NAMALWA (cell line): ENCODE measurements at places on chromosomes 7 and 10.
A peak's percentile ranks its signal among the peaks of the same experiment; 100 is the strongest.

- DNase-seq = no peak
Observed at GRCh38 chr10:119370972-119371703, 163.8 kb downstream of the GRK5 start.

DNA sequence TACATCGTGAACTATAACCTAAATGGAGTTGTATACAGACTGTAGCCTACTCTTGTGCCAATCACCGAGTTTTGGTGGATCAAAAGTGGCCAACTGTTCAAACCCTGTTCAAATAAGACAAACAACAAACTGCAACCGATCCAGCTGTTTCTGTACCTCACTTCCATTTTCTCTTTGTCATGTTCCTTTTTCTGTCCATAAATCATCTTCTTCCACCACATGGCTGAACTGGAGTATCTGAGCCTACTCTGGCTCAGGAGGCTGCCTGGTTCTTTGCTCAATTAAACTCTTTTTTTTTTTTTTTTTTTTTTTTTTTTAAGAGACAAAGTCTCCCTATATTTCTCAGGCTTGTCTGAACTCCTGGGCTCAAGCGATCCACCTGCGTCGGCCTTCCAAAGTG, 59.0 kb upstream of the NPVF start:
- no peak for DNase-seq

DNA sequence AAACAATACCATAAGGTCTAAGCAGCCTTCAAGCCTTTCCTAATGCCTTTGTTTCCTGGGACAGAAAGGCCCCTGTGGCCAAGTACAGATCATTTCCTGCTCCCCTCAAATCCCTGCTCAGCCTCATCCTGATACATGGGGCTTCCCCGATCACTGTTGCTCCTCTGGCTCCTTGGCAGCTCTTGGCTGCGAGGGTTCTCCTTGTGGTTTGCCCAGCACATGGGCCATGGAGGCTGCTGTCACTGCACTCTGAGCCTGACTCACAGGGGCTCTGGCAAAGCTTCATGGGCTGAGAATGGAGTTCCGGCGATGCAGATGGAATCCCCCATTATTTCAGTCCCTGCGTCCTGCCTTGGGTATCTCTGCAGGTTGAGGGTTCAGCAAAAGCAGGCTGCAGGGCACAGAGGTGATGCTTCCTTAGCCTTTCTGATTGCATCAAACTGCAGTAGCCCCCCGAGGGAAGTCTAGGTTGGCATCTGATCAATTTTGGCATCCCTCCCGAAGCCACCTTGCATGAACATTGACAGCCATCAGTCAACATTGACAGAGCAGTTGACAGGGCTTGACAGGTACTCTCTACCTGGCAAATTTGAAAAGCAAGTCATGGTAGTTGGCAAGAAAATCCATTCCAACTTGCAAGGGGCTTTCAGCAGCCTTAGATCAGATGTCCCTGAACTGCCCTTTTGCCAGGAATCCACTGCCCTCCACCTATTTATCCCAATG, 168.6 kb downstream of the GFRA1 start:
- DNase-seq = no peak

DNA sequence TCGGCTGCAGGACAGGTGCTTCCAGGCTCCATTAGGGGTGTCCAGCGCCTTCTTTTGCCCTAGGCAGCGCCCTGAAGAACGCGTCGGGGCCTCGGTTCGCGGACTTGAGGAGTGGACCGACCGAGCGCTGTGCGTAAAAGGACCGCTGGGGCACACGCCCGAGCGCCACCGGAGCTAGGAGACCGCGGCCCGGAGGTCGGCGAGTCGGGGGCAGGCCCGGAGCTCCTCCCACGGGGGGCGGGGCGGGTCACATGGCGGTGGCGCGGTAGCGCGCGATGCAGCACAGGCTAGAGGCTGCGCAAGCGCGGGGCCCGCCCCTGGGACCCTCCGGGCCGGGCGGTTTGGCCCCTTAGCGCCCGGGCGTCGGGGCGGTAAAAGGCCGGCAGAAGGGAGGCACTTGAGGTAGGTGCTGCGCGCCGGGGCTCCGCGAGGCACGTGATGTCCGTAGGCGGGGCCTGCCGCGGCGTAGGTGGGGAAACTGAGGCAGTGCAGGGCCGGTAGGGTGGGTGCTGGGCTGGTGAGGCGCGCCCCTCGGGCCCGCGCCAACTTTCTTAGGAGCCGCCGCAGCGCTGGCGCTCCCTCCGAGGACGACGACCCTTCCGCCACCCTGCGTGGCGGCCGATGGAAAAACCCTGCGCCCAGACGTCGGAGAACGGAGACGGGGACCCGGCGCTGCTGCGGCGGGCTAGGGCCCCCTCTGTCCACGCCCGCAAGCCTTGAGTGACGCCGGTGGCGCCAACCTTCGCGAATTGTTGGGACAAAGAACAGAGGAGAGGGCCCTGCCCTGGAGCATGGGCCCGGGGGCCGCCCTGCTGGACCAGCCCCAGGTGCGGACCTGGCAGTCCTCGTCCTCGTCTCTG, at the start of gene PRXL2A:
Gene PRXL2A (plus strand): TSS at position 310 of the 860 bp plus-strand sequence. CDS start 11,917 bp downstream, outside the sequence.
- peak; percentile 76 for DNase-seq

DNA sequence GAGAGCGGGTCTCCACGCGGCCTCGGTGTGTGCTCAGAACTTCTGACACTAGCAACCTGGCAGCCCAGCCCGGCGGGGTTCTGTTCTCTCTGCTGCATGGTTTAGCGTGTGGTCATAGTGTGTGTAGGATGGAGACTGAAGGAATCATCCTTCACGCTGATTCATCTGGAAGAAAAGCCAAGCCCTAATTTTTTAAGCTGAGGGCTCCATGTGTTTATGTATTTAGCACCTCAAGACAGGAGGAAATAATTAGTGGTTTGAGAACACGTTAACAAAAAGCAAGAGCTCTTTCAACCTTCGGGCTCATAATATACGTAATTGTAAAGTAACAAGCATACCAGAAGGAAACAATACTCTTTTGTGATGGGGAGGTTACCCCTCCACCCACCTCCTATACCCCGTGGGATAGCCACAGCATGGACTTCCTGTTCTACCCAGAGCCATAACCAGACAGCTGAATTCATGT, 504.6 kb upstream of the MKI67 start:
- DNase-seq = no peak

- DNase-seq = peak; percentile 74
Observed at GRCh38 chr10:96587264-96588059, 650 bp upstream of the TM9SF3 start.

- no peak for DNase-seq
Observed at GRCh38 chr7:41792120-41792519, 89.2 kb upstream of the INHBA start.

- DNase-seq = no peak
Observed at GRCh38 chr7:78080241-78080640, 281.7 kb downstream of the PHTF2 start.

DNA sequence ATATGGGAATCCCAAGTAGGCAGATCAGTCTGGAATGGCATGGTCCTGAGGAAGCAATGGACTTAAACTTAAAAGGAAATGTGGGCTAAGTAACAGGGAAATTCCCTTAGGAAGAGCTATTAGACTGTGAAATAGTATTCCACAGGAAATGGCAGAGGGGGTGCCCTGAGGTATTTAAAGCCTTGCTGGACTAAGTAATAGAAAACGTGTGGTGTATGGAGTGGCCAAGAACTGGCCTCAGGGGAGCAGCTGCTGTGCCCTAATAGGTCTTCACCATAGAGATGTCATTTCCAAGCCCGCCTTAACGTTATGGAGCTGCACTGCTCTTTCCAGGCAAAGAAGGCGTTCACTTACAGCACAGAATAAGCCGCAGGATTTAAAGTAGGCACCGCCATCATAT, 365.2 kb upstream of the ZMIZ1 start:
- DNase-seq = no peak

DNA sequence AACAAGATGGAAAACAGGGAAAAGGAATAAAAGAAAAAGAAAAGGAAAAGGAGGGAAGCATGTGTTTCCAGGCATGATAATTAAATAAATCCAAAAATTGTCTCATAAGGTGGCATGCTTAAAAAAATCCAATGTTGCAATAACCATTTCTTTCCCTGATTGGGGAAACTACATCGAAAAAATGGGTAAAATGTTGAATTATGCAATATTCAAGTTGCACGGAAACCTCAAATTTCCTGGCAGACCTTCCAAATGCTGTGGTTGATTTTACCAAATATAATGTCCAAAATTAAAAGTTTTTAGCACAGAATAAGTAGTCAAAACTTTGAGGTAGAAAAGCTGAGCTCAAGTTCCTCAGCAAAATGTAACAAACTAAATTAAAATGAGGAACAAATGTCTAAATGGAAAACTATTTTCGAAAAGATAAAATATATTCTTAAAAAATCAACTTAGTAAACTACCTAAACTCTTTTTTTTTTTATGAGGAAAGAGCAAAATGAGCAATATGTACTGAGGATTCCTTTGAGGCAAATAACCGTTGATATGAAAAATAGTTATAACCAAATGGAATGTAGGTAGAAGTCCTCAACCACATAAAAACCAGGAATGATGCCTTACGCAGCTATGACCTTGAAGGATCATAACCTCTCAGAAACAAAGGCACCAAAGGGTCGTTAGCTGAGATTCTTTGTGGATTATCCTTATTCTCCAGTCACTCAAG, 52.6 kb downstream of the MACC1 start:
- DNase-seq = no peak
